ENCODE measurements at places on chromosomes 2 and 18. TPM values are rescaled to one million over a fixed set of nuclear protein-coding genes. Genes with fewer than 3 reads are reported as not detected.

Gene SDC1
- 85.4 TPM for total RNA-seq

- DNase-seq, result no peak
- H3K27ac ChIP-seq, result no peak overlapping the region
- peaks cover 3% of the 10 kb centered on the region for H3K4me1 ChIP-seq
- no peaks in the 10 kb centered on the region for H3K27me3 ChIP-seq
- no peaks in the 10 kb centered on the region for H3K36me3 ChIP-seq
Measured at GRCh38 chr18:63085611-63086010, 234.0 kb downstream of the BCL2 start.

Gene ADD2
- total RNA-seq, result 31.8 TPM

- H3K27me3 ChIP-seq, result no peaks in the 10 kb centered on the region
- no peak overlapping the region for H3K4me3 ChIP-seq
- H3K36me3 ChIP-seq, result no peaks in the 10 kb centered on the region
- H3K27ac ChIP-seq, result no peak overlapping the region
- peaks cover 11% of the 10 kb centered on the region for H3K4me1 ChIP-seq
- DNase-seq, result no peak
Measured at GRCh38 chr18:8217051-8217564, 392.1 kb upstream of the RAB12 start.

GRCh38 chr2:121809607-121810006 lies 54.2 kb downstream of the TSN start:
- DNase-seq, result no peak
- H3K4me3 ChIP-seq, result no peak overlapping the region
- H3K36me3 ChIP-seq, result peaks cover 4% of the 10 kb centered on the region
- peaks cover 38% of the 10 kb centered on the region for H3K4me1 ChIP-seq
- H3K27me3 ChIP-seq, result no peaks in the 10 kb centered on the region

Gene AQP12A
- total RNA-seq, result not detected

DNA sequence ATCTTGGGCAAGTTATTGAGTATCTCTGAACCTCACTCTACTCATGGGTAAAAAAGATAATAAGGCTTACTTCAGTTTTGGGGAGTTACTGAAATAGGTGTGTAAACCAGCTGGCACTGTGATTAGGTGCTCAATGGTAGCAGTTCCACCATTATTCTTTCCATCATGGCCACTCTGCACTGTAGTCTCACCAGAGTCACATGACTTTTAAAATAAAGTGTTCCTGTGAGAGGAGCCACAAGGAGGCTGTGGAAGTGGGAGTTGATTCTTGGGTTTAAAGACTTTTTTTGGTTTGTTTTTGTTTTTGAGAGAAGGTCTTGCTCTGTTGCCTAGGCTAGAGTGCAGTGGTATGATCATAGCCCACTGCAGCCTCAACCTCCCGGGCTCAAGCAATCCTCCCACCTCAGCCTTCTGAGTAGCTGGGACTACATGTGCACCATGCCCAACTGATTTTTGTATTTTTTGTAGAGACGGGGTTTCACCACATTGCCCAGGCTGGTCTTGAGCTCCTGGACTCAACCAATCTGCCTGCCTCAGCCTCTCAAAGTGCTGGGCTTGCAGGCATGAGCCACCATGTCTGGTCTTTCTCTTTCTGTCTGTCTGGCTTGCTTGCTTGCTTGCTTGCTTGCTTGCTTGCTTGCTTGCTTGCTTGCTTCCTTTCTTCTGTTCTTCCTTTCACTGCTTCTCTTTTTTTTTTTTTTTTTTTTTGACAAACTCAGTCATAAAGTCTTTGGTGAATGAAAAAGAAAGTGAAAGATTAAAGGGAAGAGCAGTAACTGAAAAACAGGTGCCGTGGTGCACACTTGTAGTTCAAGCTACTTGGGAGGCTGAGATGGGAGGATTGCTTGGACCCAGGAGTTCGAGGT lies 21.2 kb upstream of the ACVR1 start:
- no peak overlapping the region for H3K4me3 ChIP-seq
- H3K36me3 ChIP-seq, result no peaks in the 10 kb centered on the region
- DNase-seq, result no peak
- H3K27ac ChIP-seq, result no peak overlapping the region
- H3K4me1 ChIP-seq, result peaks cover 5% of the 10 kb centered on the region
- H3K27me3 ChIP-seq, result peaks cover 51% of the 10 kb centered on the region

All from neural crest cell (in vitro differentiated cells).